ENCODE measurements at places on chromosomes 1 and 21.

- H3K27me3 ChIP-seq, result peaks cover 4% of the 10 kb centered on the region
- no peak overlapping the region for H3K4me3 ChIP-seq
- peaks cover 5% of the 10 kb centered on the region for H3K36me3 ChIP-seq
- DNase-seq, result no peak
- no peak overlapping the region for H3K27ac ChIP-seq
These were observed 732.4 kb downstream of the MATN1 start for GRCh38 chr1:29991025-29991424.

DNA sequence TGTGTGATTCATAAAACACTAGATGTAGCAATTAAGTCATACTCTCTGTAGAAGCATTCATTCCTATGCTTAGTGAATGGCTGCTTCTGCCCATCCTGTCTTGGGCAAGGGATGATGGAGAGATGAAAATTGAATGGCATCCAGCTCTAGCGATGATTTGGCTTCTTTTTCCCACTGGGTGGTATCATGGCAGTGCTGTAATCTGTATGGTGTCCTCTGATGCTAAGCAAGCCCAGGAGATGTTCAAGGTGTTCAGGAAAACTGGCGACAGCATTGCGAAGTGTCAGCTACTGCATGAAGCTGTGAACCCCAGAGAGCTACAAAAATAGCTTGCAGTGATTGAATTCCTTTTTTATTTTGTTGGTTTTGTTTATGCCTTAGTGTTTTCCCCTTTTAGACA lies 48.9 kb upstream of the LEPR start:
- no peaks in the 10 kb centered on the region for H3K36me3 ChIP-seq
- H3K4me1 ChIP-seq, result no peaks in the 10 kb centered on the region
- no peak for DNase-seq
- no peak overlapping the region for H3K27ac ChIP-seq

DNA sequence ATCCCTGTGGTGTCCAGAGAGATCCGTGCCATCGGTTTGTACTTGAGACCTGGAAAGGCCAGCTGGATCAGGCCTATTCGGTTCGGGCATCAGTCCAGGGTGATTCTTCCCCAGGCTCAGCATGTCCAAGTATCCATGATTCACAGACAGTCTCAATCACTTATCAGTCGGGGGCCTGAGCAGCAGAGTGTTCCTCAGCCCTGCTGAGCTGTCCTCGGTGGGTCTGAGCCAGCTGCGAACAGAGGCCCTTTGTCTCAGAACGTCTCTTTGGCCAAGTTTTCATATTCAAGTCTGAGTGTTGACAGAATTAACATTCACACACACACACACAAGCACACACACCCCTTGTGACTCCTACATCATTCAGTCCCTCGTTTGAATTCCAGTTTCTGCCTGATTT lies 33.4 kb upstream of the OSBPL9 start:
- peaks cover 11% of the 10 kb centered on the region for H3K4me1 ChIP-seq
- DNase-seq, result peak; percentile 8
- no peaks in the 10 kb centered on the region for H3K27me3 ChIP-seq
- H3K36me3 ChIP-seq, result no peaks in the 10 kb centered on the region
- H3K4me3 ChIP-seq, result no peak overlapping the region

- peaks cover 51% of the 10 kb centered on the region for H3K4me1 ChIP-seq
- H3K36me3 ChIP-seq, result no peaks in the 10 kb centered on the region
- H3K27me3 ChIP-seq, result no peaks in the 10 kb centered on the region
- H3K4me3 ChIP-seq, result peak overlapping the region; percentile 50
- DNase-seq, result peak; percentile 18
- peak overlapping the region; percentile 83 for H3K27ac ChIP-seq
These were observed 96.6 kb downstream of the FGGY start for GRCh38 chr1:59393211-59394180.

- H3K27ac ChIP-seq, result no peak overlapping the region
- H3K27me3 ChIP-seq, result no peaks in the 10 kb centered on the region
- no peaks in the 10 kb centered on the region for H3K4me1 ChIP-seq
- H3K4me3 ChIP-seq, result no peak overlapping the region
These were observed 21.8 kb downstream of the NRDC start for GRCh38 chr1:51856745-51857144.

DNA sequence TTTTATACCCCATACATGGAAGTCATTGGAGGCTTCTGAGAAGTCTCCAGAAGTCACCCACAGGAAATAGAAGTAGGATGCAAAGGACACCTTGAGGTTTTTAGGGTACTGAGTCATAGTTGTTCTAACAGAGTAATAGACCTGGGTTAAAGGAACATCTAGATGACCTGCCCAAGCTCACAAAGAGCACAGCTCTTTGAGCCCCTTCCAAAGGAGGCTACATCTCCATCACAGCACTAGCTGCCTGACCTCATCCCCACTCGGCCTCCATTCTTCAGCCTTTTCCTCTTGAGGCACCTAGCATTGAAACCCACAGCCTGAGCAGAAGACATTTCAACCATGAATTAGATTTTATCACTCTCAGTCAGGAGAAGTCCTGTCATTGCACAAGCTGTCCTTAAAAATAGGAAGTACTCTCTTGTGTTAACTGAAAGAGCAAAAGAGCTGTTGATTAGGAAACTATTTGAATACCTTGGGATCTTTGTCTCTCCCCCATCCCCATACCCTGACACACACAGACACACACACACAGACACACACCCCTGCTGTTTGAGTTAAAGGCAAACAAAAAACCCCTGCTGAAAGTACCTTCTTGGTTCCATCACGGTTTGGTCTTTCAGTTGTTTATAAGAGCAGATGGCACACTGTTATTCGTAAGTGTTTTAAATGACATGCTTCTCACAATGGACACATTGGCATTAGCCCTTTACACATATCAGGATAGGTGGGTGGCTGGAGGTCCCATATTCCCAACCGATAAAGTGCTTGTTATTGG lies 22.2 kb downstream of the MKNK1 start:
- H3K4me3 ChIP-seq, result no peak overlapping the region
- H3K4me1 ChIP-seq, result no peaks in the 10 kb centered on the region
- H3K27ac ChIP-seq, result peak overlapping the region; percentile 81
- no peaks in the 10 kb centered on the region for H3K27me3 ChIP-seq
- DNase-seq, result no peak

DNA sequence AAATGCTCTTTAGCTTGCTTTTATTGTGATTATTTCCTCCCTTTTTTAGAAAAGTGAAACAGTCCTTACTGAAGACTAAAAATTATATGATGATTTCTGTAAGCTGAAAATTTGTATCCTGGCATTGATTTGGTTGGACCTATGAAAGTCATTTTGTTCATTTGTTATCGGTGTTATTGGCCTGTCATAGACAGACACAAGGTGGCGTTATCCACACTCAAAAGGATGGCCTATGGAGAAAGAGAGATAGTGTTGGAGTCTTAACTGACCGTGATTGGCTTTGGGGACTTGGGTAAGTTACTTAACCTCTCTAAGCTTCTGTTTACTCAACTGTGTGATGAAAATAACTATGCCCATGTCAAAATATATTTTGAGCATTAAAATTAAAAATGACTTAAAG lies 203.6 kb upstream of the CHODL start:
- no peaks in the 10 kb centered on the region for H3K27me3 ChIP-seq
- DNase-seq, result no peak
- H3K4me3 ChIP-seq, result no peak overlapping the region
- no peaks in the 10 kb centered on the region for H3K4me1 ChIP-seq
- no peaks in the 10 kb centered on the region for H3K36me3 ChIP-seq

GRCh38 chr1:224317383-224318045 lies 12.5 kb downstream of the NVL start:
- no peak for DNase-seq
- no peaks in the 10 kb centered on the region for H3K27me3 ChIP-seq
- H3K4me3 ChIP-seq, result no peak overlapping the region
- H3K36me3 ChIP-seq, result peaks cover 3% of the 10 kb centered on the region
- peaks cover 7% of the 10 kb centered on the region for H3K4me1 ChIP-seq
- no peak overlapping the region for H3K27ac ChIP-seq

Measured in neural crest cell (in vitro differentiated cells).